Stomach (tissue), 19 donors: ENCODE measurements at places on chromosomes 4 and X. TPM values are rescaled to one million over a fixed set of nuclear protein-coding genes. Genes with fewer than 3 reads are reported as not detected.

GRCh38 chr4:70556856-70557255 is 35.2 kb upstream of the AMBN start:
- H3K4me1 ChIP-seq = no peaks in the 10 kb centered on the region
- no peak overlapping the region for H3K4me3 ChIP-seq
- H3K27ac ChIP-seq = no peak overlapping the region
- no peaks in the 10 kb centered on the region for H3K36me3 ChIP-seq

GRCh38 chr4:24260923-24261564 is 323.3 kb downstream of the DHX15 start:
- no peaks in the 10 kb centered on the region for H3K36me3 ChIP-seq
- no peak for DNase-seq
- no peaks in the 10 kb centered on the region for H3K27me3 ChIP-seq
- H3K4me3 ChIP-seq = no peak overlapping the region
- no peaks in the 10 kb centered on the region for H3K4me1 ChIP-seq

DNA sequence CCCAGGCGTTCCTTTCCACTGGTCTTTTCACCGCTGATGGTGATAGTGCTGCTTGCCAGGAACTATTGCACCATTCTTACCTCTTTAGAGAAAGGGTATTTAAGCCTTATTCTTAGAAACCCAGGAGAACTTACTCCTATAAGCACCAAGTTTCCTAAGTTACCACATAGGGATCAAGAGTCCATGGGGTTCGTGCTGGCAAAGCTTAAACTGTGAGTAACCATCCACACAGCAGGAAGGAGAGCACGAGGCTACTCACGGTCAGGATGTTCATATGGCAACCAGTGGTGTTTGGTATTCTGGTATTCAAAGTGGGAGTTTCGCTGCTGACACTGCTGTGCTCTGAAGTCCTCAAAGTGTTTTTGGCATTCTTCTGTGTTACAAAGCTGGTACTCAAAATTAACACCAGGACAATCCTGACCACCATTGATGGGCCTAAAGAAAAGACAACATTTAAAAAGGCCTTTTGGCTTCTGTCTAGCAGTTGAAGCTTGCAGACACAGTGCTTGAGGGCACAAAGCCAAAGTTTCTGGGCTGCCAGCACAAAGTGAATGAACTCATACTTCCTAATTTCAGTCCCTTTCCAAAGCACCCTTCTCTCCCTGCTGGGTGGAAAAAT is 256.9 kb downstream of the ADAMTS3 start:
- peak overlapping the region; percentile 0 for H3K27ac ChIP-seq
- H3K27me3 ChIP-seq = no peaks in the 10 kb centered on the region
- peak; percentile 86 for DNase-seq
- no peaks in the 10 kb centered on the region for H3K36me3 ChIP-seq
- H3K4me1 ChIP-seq = peaks cover 4% of the 10 kb centered on the region
- H3K4me3 ChIP-seq = no peak overlapping the region

SPP1 gene
- total RNA-seq = 12.9 TPM

KLKB1 gene
- total RNA-seq = not detected
